ENCODE measurements at places on chromosomes 13 and 19.

DNA sequence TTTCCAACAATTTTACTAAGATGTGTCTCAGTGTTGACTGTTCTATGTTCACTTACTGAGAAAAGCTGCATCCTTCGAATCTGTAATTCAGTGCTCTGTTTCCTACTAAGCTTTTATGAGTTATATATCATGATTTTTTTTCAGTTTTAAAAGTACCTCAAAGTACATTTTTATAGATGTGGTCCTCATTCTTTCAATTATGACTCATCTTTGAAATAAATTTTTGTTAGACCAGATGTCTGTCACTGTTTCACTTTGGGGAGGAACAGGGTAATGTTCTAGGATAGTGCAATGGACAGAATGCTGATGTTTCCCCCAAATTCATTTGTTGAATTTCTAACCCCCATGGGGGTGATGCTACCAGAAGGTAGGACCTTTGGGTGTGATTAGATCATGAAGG, 74.8 kb downstream of the NALCN start:
- no peak for DNase-seq

GRCh38 chr13:113796964-113797676, 38.1 kb downstream of the TMEM255B start:
- no peak for DNase-seq

- no peak for DNase-seq
Observed at GRCh38 chr19:14505488-14506239, 9.7 kb upstream of the GIPC1 start.

DNA sequence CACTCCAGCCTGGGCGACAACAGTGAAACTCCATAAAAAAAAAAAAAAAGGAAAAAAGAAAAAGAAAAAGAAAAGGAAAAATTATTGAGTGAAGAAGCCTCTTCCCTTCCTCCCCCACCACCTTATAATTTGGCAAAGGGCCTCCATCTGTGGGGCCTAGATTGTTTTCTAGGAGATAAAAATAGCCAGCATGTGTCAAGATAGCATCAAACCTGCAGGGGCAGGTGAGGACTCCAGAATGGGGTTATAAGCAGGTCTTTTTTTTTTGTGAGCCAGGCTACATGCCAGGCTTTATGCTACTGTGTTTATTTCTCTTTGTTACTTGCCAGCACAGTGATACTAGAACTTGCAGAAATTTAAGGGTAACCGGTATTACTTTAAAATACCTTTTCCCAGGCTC, 11.7 kb upstream of the TRIM13 start:
- DNase-seq = no peak

GRCh38 chr19:10612499-10613119, 12.7 kb upstream of the SLC44A2 start:
- DNase-seq = no peak

DNA sequence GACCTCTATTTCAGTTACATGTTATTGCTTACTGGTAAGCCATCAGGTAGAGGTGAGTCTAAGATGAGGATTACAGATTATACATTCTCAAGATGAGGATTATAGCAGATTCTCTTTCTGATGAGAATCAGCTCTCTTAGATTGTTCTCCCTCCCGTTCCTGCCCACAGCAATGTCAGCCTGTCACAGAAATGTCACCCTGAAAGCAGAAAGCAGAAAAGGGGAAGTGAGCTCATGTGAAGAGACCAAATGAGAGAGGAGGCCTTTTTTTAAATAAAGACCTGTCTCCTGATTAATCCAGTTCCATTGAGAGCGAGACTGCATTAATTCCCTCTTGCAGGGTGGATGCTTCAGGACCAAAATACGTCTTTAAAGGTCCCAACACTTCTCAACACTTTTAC, 445.6 kb downstream of the KCTD12 start:
- DNase-seq = peak; percentile 17

DNA sequence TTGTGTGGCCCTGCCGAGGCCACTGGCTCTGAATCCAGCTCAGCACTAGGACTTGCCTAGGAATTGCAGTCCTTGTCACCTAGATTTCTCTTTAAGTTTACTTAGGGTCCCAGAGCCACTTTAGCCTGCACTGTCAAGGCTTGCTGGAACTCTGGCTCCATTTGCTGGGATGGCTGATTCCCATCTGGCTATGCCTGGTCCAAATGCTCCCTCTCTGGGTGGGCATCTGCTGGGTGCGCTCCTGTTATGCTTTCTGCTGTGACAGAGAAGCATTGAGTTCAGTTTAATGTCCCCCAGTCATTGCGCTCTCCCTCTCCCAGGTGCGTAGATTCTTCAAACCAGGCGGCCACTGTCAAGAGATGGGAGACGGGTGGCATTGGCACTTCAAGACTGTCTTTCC, 102.2 kb downstream of the MTUS2 start:
- no peak for DNase-seq

DNA sequence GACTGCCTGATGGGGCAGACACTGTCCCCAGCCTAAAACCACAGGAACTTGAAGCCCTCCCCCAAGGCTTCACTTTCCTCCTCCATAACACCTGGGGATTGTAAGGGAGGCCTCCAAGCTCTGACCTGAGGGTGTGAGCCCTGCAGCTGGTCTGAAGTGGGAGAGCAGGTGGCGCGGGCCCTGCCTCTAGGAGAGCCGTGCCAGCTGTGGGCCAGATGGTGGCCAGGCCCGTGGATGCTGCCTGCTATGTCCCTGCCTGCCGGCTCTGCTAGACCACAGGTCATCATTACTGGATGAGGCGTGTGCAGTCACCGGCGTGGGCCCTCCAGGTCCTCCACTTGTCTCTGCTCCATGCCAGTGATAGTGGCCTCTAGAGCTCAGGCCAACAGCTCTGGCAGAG, 3.5 kb upstream of the KLHL26 start:
- DNase-seq = no peak

DNA sequence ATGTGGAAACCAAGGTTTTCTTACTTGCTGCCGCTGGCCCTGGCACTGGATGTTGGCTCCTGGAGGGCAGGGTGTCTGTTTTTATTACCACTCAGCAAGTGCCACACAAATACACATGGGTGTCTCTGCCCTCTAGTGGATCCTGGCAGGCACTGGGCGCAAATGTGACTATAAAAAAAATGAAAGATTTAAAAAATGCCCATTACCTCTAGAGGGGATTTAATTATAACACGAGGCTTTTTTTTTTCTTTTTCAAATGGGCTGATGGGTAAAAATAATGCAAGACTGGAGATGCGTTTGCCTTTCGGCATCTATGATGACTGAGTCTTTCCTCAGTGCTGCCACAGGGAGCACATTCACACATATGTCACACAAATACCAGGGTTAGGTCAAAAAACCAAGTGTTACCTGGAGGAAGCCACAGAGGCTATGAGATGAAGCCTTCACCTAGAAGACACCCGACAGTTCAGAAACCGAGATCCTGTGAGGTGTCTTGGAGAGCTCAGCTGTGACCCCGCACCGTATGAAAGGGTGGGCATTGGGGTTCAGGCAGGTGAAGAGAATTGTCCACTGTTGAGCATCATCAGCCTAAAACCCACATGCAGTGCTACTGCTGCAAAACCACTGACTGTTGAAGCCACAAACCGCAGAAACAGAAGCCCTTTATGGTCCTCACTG, 25.7 kb downstream of the CHAMP1 start:
- no peak for DNase-seq

DNA sequence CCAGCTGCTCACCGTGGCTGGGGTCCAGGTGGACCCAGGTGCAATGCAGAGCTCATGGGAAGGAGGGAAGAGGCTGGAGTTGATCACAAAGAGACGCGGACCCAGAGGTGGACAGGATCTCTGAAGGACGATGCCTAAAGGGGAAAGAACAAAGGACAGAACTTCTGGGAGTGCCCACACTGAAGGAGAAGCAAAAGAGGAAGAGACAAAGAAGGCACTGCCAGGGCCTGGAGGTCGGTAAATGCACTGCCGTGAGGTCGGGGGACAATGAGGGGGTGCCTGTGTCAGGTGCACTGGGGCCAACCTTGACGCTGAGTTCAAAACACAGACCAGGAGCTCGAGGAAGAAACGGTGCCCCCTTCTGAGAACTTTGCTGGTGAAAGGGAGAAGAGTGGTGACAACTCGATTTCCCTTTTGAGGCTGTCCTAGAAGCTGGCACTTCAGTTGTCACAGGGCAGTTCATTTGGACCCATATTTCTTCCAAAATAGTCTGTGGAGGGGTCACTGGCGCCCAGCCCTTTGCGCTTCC, 55.6 kb downstream of the GJA3 start:
- no peak for DNase-seq

- DNase-seq = no peak
Observed at GRCh38 chr13:37878921-37879320, 9.3 kb upstream of the TRPC4 start.

DNA sequence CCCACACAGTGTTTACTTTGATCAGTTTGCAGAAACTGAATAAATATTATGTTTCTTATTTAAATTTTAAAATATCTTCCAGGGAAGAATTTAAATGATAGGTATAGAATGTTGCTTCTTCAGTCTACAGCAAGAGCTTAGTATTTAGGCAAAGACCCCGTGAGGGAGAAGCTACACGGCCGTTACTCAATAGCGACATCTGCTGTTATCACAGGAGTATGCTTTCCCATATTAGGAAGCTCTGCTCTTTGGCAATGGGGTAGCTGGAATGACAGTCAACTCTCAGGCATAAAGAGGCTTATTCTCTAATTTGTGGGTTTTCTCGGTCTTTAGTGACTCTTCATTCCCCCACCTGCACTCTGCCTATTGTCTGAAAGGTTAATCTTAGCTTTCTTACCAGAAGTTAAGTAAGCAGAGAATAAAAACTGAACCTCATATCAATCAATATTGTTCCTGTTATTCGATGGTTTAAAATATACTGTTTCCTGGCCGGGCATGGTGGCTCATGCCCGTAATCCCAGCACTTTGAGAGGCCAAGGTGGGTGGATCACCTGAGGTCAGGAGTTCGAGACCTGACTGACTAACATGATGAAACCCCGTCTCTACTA, 13.2 kb upstream of the LHFPL6 start:
- no peak for DNase-seq

- DNase-seq = peak; percentile 100
Observed at GRCh38 chr19:49877020-49877878, at the start of the genes AKT1S1 and TBC1D17. Gene AKT1S1 (minus strand): TSS chr19:49877355. CDS start chr19:49873295, 4,060 bp downstream. Gene TBC1D17 (plus strand): TSS chr19:49877702. CDS start chr19:49877724, 22 bp downstream.

DNA sequence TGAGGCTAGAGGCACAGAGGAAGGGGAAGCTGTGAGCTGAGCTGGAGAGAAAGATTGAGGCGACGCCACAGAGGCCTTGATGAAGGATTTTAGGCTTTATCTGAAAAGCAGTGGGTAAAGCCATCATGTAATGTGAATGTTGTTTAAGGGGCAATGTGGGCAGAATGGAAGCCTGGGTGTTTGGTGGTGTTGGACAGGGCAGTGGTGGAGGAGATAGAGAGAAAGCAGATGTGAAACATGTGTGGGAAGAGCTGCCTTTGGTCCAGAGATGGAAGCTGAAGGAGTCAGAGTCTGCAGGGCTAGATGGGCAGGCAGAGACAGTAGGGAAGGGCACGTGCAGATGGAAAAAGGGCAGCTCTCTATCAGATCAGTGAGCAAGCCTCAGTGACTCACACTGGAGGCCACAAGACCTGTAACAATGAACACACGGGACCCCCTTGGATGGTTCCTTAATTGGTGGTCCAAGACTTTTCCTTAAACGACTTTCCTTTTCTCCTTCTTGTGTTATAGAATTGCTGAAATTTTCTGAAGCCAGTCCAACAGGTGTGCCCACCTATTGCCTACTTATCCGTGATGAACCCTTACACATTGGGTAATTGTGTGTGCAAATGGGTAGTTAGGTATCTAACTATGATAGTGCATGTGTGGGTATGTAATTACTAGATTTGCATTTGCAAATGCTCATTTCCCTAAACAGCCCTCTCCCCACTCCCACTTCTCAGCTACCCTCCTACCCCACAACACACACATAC, 21.7 kb downstream of the ZNF536 start:
- DNase-seq = no peak

- DNase-seq = no peak
Observed at GRCh38 chr13:96551546-96551945, 442.7 kb downstream of the OXGR1 start.

DNA sequence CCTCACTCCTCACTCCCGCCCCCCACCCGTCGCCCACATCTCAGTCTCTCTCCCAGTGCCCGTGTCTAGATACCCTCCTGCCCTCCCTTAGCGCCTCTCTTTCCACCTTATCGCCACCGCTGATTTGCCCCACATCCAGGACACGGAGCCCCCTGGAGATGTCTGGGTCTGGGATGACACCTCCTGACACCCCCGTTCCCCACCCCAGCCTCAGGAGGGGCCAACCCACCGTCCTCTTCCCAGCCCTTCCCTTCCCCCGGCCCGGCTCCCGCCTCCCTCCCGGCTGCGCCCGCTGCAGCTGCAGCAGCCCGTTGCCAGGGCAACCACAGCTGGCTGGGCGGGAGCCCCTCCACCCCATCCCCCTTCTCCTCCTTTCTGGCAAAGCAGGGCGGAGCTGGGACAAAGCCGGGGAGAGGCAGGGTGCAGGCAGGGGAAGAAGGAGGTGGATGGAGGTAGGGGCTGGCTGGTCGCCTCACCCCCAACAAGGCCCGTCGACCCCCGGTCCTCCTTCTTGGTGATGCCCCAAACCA, 13.5 kb downstream of the DPF1 start:
- no peak for DNase-seq

DNA sequence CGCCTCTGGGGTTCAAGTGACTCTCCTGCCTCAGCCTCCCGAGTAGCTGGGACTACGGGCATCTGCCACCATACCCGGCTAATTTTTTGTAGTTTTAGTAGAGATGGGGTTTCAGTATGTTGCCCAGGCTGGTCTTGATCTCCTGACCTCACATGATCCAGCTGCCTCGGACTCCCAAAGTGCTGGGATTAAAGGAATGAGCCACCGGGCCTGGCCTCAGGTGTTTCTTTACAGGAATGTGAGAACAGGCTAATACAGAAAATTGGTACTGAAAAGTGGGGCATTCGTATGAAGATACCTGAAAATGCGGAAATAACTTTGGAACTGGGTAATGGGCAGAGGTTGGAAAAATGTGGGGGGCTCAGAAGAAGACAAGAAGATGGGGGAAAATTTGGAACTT, 2.8 kb upstream of the CDC16 start:
- no peak for DNase-seq

DNA sequence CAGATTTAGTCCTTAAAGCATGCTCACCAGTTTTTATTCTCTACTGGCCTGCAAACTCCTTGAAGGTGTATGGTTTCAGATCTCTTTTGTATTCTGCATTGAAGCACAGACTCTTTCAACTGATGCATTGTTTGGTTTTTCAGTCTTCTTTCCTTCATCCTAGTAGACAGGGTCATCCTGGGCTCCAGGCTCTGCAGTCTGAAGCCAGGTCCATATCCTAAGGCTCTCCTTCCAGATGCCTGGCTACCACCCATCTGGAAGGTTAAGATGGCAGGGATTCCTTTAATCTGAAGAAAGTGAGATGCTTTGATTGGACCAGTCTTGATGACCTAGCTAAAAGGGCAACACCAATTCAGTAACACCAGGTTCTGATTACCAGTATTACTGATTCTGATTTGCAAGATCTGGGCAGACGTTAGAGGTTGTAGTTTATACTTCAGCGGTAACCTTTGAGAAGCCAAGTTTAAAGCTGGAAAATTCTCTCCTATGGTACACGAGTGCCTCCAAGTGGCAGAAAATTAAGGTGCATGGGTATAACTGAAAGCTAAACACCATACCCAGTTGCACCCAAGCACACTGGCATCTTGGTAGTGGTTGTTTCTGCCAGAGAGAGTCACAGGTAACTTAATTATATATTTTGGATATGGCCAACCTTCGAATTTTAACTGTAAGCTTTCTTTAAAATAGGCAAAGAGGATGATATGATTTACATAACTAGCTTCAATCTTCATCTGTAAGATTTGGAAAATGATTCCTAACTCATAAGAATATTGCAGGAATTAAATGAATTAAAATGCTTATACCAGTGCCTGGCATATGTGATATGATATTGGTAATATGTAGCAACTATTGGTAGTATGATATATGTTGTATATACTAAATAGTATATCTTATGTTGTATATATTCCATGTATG, 1651.9 kb upstream of the MIR17HG start:
- no peak for DNase-seq

All from GM12878 (cell line).